Thoracic aorta (tissue), 2 donors: ENCODE measurements at places on chromosomes 6 and 20.

DNA sequence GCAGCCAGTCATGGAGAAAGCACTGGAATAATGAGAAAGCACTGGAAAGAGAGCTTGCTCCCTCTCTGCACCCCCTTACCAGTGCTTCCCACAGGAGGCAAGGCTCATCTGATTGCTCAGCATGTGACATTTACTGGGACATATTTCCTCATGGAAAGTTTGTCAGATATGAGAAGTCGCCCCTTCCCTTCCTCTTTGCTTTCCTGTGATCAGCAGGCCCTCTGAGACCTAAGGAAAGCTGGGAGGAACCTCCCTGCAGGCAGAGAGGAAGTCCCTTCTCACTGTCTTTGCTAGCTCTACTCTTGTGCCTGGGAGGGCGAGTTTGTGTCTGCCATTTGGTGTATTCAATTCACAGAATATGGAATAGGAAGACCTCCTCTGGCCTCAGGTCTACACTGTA, 283.8 kb downstream of the ALDH8A1 start:
- DNase-seq: no peak

GRCh38 chr6:6901205-6901719, 206.5 kb upstream of the RREB1 start:
- no peak for DNase-seq

DNA sequence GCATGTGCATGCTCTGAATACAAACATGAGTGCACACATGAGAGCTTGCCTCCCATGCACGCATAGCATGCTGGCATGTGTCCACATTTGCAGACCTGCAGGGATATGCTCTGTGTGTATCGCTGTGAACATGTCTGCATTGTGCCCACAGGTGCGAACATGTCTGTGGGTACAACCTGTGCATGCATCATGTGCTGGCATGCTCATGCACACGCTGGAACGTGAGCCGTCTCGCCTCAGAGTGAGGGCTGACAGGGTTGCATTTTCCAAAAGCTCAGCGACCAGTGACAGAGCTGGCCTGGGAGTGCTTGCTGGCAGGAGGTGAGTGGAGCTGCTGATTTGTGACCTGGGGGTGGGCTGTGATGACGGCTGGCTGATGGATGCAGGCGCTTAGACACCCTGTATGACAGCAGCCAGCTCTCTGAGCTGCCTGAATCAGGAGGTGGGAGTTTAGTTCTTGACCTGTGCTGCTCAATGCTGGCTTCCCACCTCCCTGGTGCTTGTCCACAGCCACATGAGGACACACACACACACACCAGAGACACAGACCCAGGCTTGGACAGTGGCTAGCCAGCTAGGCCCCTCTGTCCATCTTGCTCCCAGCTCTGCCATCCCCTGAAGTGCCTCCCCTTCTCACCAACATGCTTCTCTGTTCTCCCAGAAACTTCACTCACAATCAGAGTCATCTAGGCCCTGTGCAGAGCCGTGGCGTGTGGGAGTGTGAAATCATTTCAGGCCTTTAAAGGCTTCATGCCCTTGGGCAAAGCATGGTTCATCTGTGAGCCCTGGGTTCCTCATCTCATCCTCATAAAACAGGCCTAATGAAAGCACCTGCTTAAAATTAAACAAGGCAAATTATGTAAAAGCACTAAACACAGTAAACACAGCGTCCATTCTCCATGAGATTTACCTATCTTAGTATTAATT, 51.4 kb downstream of the CD40 start:
- no peak for DNase-seq

DNA sequence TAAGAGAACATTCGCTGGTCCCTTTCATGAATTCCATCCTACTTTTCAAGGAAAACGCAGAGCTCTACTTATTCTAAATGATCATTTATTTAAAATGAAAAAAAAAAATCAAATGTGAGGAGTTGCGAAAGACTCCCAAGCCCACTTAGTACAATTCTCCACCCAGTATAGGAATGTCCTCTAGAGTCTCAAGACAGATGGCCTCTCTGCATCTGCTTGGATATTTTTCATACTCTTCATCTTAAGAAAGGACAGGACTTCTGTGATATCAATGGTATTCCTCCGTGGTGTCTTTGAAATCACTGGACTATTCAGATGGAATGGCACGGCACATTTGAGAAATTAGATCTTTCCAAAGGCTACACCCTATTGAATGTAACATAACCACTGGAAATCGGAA, 107.1 kb downstream of the PTPRK start:
- DNase-seq: no peak

DNA sequence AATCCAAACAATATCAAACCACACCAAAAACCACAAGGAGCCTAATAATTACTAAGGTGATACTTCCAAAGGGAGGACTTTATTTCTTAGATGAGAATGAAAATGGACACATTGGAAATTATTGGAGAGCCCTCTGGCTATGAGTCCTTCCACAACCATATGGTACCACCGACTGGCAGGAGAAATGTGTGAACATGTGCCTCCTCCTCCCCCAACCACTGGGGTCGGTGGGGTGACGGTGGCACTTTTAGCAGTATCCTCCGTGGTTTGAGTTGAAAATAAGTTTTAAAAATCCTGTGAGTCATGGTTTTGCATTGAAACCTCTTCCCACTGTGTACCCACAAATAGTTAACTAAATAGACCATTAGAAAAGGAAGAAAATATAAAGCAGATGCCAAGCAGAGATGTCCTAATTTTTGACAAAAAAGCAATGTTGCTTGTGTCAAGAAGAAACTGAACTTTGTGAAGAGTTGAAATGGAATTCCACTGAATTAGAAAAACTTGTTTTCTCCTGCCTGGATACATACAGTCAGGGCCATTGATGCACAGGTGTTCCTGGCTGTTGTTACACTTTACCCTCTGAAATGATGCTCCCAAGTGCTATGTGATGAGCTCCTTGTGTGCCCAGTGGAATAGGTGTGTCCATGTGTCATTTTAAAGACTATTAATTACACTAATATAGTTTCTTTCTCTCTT, 3.2 kb downstream of the EDN1 start:
- no peak for DNase-seq

GRCh38 chr20:18712882-18713281, 100.7 kb upstream of the SCP2D1 start:
- no peak for DNase-seq

GRCh38 chr6:158262755-158263154, 49.5 kb upstream of the TULP4 start:
- DNase-seq: no peak

GRCh38 chr6:56933650-56934049, 21.3 kb upstream of the BEND6 start:
- no peak for DNase-seq

DNA sequence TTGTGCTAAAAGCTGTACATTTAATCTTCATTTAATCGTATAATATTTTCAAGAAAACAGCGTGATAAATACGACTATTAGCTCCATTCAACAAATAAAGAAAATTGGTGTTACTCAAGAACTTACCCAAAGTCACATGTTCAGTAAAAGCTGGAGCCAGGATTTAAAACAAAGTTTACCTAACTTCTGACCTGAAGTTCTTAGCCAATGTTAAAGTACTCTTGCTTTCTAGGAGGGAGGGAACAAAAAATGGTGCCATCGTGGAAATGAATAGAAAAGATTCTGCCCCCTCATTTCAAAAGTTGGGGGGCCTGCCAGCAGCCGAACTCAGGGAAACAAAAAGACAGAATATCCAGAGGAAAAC, 395.8 kb downstream of the CD109 start:
- no peak for DNase-seq

- DNase-seq: no peak
Observed at GRCh38 chr20:38835792-38836191, 30.3 kb downstream of the PPP1R16B start.

DNA sequence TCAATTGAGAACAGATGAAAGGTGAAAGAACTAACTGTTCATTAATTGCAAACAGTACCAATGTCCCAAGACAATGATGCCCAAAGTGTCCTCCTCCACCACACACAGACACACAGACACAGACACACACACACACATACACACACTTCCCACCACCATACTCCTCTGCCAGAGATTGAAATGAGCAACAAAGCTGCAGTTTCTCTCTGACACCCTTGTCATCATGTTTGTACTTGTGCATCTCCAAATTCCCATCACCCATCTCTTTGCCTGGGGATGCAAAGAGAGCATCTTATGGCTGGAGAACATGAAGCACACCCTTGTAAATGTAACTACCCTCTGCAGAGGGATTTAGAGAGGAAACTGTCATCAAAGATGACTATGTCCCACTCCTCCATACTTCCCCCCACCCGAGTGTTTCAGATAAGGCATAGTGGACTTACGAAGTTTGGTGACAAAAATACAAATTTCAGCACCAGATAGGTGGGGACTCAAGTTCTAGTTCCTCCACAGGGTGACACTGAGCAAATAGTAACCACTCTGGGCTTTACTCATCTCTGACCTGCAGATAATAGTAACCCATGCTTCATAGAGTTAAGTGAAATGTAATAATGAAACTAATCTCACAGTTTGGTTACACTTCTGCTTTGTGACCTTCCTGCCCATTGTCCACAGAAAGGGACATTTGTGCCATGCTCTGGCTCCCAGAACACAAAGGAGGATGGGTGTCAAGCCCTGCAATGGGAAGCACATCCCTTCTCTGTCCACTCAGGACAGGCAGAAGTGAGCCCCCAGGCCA, 8.7 kb downstream of the MAFB start:
- no peak for DNase-seq

- DNase-seq: no peak
Observed at GRCh38 chr20:43942667-43943285, 28.1 kb downstream of the TOX2 start.

- no peak for DNase-seq
Observed at GRCh38 chr20:9508696-9509178, 5.7 kb upstream of the LAMP5 start.

GRCh38 chr6:123745895-123746294, 57.8 kb upstream of the NKAIN2 start:
- no peak for DNase-seq

DNA sequence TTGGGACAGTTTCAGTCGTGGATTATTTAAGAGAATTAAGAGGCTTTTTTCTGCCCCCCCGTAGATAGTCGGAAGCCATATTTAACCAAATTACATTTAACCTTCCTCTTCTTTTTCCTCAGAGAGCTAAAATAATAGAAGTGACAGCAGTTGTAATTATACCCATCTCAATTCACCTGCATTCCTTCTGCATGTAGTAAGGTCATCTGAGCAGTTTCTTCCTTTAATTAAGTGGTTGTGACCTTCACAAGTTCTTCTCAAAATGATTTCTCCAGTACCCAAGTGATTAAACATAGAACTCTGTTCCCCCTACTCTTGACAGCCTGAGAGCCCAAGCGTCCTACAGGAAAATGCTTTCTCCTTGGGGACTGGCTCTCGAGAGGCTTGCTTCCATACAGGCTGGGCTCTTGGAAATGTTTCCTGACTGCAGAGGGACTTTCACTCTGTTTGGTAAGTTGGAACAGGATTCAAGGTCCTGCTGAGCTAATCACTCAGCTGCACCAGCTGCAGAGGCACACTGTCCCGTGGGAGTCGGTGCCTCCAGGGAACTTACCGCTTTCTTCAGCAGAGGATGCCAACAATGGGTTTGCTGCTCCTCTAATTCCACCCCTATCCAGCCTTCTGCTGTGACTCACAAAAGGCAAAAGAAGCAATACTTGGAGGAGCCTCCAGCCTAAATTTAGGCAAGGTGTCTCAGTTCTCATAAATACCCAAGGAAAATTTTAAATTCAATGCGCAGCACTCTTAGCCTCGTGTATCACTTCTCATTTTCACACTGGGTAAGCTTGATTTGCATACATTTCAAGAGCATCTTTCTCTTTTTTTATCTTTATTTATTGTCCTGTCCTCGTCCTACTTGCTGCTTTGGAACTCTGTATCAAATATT, 414.9 kb downstream of the KIF16B start:
- no peak for DNase-seq

DNA sequence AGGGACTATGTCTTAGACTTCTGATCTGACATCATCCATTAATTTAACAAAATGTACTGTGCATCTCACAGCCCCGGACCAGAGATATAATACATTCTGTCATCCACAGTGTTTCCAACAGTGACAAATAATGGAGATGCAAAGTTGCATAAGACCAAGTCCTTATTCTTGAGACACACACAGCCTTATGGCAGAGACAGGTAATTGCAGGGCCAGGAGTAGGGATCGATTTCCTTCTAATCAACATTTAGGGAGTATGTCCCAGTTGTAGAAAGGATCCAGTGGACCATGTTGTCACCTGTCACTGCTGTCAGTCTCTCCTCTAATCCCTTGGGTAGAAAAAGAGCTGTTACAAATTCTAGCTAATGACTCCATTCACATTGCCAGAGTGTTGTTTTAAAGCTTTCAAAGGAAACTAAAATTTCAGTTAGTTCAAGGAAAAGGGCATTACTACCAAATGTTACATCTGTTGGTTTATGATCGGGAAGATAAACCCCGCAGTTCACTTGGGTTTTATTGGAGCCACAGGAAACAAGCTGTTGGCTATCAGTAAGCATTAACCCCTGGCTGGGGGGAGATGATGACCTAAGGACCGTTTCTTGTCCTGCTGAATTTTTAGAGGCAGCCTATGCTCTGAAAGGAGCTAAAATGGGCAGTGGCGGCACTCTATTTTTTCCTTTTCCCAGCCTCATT, 111.4 kb upstream of the ATXN1 start:
- DNase-seq: no peak

DNA sequence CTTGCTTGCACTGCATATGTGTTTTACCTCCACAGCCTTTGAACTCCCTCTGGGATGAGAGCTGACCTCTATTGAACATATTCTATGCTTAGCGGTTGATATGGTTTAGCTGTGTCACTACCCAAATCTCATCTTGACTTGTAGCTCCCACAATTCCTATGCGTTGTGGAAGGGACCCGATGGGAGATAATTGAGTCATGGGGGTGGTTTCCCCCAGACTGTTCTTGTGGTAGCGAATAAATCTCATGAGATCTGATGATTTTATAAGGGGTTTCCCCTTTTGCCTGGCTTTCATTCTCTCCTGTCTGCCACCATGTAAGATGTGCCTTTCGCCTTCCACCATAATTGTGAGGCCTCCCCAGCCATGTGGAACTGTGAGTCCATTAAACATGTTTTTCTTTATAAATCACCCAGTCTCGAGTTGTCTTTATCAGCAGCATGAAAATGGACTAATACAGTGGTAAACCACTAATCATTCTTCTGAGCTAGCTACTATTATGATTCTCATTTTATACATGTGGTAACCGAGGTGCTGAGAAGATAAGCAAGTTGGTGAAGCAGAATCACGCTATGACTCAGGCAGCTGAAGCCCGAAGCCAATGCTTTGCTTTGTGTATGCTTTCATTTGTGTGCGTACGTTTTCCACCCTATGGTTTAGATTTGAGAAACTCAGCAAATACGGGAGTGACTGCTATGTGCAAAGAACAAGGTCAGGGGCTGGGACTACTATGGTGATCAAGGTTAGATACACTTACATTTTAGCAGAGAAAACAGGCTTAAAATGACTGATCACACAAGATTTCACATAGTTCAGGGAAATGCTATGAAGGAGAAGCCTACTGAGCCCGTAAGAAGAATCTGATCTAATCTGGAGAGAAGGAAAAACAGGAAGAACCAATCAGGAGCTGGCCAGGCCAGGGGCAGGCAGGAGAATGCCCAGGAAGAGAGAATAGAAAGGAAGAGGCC, 363.5 kb downstream of the ESR1 start:
- no peak for DNase-seq

DNA sequence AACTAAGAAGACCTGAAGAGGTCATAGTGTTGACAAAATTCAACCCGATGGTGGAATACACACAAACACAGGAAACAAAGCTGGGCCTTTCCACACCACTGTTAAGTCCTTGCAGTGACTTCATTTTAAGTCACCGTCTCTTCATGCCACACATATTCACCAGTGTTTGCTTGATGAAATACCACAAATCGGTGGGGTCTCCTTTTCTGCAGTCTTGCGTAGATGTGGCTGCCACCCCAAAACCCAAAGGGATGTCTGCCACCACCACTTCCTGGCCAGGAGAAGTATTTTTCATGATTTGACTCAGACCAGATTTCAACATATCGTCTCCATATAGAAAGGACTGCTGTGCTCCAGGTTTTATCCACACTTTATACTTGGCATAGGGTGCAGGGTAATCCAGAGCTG, 11.0 kb upstream of the COL10A1 start:
- no peak for DNase-seq
